ENCODE measurements at places on chromosomes 4 and X.
A peak's percentile ranks its signal among the peaks of the same experiment; 100 is the strongest.

GRCh38 chr4:184825141-184825895 lies 450 bp downstream of the ACSL1 start:
- peak; percentile 46 for DNase-seq

DNA sequence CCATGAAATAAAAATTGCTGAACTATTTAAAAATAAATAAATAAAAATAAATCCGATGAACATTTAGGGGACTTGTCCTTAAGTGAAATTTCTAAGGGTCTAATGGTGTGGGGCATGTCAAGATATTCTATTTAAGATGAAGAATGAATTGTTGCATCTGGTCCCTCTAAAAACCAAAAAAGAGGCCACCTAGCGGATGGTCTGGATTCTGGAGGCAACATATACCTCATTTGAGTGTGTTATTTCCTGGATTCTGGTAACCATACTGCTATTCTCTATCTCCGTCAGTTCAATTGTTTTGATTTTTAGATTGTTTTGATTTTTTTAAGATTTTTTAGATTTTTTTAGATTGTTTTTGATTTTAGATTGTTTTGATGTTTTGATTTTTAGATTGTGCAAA lies 28.3 kb downstream of the AGTR2 start:
- DNase-seq, result no peak

GRCh38 chrX:141903400-141904155 lies at the start of gene MAGEC1:
MAGEC1 (plus strand) TSS chrX:141903894; CDS start chrX:141905073, 1,179 bp downstream.
- DNase-seq, result no peak

GRCh38 chrX:52437212-52437611 lies 58.4 kb upstream of the XAGE1A start:
- DNase-seq, result no peak

GRCh38 chrX:24526616-24527015 lies 61.5 kb downstream of the PDK3 start:
- no peak for DNase-seq

DNA sequence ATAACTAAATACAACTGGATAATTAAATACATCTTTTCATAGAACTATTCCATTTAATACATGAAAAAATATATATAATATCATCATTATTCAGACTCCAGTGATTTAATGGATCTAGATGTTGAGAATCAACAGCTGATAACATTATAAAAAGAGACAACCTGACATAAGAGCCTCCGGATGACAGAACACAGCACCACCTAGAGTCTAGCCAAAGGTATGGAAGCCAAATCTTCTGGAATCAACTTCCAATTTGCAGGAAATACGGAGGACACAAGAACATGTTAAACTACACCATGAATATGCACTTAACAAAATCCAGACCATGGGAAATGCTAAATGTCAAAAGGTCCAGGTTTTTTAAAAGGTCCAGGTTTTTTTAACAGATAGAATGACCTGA lies 55.0 kb downstream of the LRBA start:
- DNase-seq, result no peak

DNA sequence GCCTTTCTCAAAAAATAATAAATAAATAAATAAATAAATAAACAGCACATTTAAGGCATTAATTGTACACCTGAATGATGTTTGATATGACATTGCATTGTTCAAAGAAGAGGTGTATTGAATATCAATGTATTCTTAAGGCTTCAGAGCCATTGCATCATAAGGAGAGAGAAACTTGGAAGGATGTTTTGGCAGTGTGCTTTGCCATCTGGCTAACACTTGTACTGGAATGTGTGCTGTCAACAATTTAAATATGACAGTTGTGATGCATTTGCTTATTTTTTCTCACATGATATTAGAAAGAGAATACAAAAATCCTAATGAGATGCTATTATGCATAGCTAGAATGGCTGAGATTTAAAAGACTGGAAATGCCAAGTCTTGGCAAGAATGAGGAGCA lies 67.8 kb downstream of the FAM133A start:
- no peak for DNase-seq

- no peak for DNase-seq
These were observed 406.8 kb downstream of the SLITRK2 start for GRCh38 chrX:146224442-146224841.

DNA sequence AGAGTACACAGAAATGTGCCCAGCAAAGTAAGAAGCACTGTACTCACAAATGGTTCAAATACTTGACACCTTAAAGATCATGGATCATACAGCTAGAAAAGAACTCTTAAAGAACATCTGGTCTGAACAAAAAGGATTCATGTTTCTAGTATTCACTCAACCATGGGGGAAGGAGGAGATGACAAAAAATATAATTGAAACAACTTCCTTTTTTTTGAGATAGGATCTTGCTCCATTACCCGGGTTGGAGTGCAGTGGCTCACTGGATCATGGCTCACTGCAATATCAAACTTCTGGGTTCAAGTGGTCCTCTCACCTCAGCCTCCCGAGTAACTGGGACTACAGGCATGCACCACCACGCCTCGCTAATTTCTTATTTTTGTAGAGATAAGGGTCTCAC lies 6.0 kb downstream of the DHX15 start:
- no peak for DNase-seq

DNA sequence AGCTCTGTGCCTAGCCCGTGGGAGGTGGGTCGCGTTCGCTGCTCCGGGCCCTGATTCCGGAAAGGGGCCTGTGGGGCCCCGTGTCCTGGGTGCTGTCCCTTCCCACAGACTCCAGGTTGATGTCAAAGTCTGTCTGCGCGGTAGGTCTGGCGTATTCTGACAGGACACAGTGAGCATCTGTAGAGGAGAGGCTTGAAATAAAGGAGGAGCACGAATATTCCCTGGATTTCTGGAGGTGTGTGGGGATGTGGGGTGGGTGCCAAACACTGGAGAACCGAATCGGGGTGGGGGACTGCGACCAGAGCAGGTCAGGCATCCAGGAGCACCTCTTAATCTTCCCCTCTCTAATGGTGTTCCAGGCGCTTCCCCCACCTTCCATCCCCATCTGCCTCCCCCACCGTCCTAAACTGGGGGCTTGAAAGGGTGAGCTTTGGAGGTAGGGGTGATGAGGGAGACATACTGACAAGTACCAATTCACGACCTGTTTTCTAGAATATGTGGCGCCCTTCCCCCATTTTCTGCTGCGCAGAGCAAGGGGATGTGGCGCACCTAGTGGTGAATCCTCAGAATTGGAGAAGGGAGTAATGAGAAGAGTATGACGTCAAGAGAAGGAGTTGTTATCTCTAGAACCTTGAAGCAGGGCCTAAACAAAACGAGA lies 877 bp downstream of the GPRASP1 start:
- DNase-seq, result peak; percentile 55

DNA sequence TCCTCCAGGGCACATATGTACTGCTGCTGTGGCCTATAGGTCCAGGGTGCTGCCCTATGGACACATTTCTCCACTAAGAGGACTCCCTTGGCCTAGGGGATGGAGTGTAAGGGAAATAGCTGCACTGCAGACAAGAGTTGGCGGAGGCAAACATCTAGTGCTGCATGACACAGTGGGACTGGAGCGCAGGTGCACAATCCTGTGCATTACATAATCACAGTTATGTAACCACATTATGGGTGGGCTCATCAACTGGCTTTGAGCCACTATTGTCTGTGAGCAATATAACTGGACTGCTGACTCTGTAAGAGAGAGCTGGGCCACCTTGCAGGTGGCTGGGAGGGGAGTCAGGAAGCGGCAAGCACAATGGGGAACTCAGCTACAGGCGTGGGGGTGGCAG lies 3.2 kb upstream of the TIGD2 start:
- no peak for DNase-seq

DNA sequence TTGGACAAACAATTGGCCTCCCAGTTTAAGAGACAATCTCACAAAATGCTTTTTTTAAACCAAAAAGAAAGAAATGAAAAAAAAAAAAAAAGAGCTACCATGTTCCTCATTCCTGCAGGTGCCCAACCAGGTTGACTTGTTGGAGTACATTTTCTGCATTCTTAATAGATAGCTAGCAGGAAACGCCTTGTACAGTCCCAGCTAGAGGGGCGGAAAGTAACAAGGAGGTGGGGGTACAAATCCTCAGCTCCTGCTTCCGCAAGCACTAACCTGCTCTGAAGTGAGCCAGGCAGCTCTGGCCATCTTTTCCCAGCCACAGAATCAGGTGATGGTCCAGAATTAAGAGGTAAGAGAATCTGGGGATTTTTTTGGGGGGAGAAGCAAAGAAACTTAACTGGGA lies at the start of gene VGLL1:
TSS of gene VGLL1 (plus strand) at position 265 of the 400 bp plus-strand sequence. CDS start 3,806 bp downstream, outside the sequence.
- no peak for DNase-seq

GRCh38 chr4:87088186-87088585 lies 132.2 kb downstream of the KLHL8 start:
- DNase-seq, result no peak

GRCh38 chr4:112942077-112942476 lies 107.4 kb upstream of the ANK2 start:
- DNase-seq, result no peak

DNA sequence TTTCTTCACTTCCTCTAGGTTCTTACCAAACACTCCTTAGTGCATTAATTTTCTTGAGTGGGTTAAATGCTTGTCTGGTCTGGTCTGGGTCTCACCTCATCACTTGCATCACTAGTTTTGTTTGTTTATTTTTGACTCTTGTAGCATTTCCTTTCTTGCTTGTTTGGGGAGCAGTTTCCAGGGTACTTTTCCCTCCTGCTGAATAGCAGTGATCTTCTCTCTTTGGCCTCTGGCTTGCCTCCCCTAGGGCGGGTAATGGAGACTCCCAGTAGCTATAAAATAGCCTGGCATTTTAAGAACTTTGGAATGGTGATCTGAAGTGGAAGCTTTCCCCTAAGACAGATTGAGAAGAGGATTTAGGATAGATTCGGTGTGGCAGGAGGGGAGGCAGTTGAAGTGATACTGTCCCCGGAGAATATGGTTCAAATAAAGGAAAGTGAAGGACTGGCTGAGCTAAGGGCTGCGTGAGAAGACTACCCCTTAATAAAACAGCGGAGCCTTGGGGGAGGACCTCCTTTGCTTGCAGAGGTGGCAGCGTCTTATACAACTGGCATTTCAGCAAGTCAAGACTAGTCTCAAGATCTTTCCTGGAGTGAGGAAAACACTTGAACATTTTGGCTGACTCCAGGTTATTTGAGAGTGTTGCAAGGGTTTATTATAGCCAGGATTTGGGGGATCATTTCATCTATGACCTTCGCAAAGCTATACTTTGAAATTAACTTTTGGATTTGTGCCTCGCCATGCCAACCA lies 190.6 kb downstream of the FRAS1 start:
- no peak for DNase-seq

DNA sequence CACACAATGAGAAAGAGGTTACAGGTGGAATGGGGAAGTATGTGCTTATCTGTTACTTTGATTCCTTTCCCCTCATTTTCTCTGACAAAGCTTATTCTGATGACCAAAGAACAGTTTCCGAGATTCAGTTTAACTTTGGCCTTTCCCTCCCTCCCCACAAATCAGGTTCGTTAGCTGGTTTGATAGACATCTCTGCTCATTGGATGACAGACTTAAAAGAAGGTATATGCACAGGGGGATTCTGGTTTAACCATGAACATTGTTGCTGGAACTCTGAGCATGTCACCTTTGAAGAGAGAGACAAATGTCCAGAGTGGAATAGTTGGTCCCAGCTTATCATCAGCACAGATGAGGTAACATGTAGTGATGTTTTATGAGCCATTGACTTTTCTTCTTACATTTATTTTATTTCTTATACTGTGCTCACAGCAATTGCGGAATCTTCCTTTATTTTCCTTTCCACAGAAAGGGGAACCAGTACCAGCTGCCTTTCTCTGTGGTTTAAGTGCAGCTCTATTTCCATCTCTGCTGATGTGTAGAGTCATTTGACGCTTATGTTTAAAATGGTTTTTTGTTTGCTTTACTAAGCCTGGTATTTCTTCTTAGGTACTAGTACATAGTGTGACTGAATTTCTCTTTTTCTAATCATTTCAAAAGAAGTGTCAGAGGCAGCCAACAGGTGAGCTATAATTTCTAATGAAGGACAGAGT lies 125.0 kb downstream of the AKAP4 start:
- DNase-seq, result no peak

DNA sequence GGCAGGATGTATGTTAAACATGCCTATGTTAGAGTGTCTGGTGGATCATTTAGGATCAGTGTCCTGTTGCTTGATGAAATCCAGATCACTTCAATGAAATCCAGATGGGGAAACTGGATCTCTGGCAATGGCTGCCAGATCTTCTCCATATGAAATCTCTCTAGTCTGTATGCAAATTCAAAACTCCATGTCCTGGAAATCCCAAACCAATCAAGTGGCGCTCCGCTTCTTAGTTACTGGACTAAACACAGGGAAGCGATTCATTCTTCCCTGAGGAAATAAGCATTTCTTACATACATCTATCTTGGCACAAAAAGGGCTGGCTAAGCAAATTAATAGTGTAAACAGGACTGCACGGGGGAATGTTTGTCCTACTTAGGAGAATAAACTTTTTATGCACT lies 94.9 kb downstream of the HDAC8 start:
- DNase-seq, result no peak

DNA sequence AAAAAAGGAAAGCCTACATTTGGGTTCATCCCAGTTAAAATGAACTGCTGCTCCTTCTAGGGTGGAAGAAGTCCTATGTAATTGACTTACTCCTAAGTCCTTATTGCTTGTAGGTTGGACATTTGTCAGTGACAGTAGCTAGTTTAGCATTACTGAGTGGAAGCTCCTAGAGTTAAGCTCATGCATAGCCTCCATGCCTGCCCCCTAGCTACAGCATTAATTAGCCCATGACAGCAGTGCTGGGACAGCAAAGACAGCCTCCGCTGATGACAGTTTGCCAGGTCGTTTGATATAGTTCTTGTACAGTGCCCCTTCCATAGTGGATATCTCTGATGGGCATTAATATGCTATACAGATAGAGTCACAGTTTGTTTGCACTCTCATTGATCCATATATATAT lies 18.7 kb upstream of the GALNTL6 start:
- DNase-seq, result no peak

DNA sequence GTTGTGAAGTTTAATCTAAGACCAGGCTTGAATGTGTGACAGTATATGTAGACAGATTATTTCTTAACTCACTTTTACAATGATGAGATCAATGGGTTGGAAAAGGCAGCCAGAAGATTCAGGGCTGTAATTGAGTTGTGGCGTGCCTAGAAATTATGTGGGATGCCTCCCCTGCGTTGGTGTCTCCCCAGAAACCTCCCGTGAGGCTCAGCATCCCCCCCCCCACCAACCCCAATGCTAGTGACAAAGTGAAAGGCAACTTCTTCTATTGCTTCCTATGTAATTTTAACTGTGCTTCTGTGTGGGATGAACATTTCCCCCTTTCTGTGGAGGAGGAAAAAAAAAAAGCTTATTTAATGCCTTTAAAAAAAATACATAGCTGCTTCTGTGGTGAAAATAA lies 297.9 kb downstream of the ARHGAP10 start:
- DNase-seq, result no peak

GRCh38 chr4:139844459-139845036 lies 178.9 kb downstream of the MGST2 start:
- no peak for DNase-seq

- DNase-seq, result peak; percentile 2
These were observed 25.5 kb downstream of the IRF2 start for GRCh38 chr4:184448821-184449220.

- no peak for DNase-seq
These were observed 304.5 kb upstream of the DIPK2B start for GRCh38 chrX:45505214-45505613.

DNA sequence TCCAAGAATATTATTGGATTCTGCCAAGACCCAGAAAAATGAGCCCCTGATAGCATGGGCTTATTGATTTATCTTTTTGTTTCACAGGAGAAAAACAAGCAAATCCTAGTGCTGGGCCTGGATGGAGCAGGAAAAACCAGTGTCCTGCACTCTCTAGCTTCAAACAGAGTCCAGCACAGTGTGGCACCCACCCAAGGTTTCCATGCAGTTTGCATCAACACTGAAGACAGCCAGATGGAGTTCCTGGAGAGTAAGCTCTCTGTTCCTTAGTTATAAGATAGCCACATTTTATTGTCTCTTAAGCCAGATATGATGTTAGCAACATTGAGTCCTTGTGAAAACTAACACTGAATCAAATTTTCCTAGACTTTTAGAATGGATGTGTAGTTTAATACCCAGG lies 5.5 kb downstream of the ARL9 start:
- DNase-seq, result no peak
